Hematopoietic multipotent progenitor cell treated with erythropoietin and hydrocortisone succinate and interleukin-3 and kit ligand, for 8 days (in vitro differentiated cells): ENCODE measurements at places on chromosomes 12 and 14.

GRCh38 chr14:21902561-21903181 is 229.1 kb upstream of the OR4E1 start:
- peak; percentile 42 for DNase-seq

DNA sequence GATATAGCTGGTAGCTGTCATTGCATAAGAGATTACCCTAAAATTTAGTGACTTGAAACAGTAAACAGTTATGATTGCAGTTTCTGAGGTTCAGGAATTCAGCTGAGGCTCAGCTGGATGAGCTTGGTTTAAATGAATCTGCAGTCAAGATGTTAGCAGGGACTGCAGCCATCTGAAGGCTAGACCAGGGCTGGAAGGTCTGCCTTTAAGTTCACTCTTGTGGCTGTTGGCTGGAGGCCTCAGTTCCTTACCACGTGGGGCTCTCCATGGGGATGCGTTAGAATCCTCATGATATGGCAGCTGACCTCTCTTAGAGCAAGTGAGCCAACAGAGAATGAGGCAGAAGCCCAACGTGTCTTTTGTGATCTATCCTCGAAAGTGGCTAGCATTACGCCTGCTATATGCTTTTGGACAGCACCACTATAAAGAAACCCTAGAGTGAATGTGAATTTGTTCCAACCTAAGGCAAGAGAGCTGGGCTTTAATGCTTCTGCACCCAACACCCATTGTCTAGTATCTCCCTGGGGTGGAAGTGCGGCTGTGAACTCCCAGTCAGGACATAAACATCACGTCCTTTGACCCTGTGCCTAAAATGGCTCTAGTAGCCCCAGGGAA is 26.0 kb downstream of the HSPB8 start:
- no peak for DNase-seq

GRCh38 chr12:1044696-1045095 is 53.7 kb downstream of the ERC1 start:
- DNase-seq, result no peak

- DNase-seq, result no peak
Observed at GRCh38 chr12:98388126-98388525, 127.3 kb upstream of the TMPO start.

GRCh38 chr14:74190927-74191575 is 48.2 kb upstream of the VSX2 start:
- DNase-seq, result no peak

DNA sequence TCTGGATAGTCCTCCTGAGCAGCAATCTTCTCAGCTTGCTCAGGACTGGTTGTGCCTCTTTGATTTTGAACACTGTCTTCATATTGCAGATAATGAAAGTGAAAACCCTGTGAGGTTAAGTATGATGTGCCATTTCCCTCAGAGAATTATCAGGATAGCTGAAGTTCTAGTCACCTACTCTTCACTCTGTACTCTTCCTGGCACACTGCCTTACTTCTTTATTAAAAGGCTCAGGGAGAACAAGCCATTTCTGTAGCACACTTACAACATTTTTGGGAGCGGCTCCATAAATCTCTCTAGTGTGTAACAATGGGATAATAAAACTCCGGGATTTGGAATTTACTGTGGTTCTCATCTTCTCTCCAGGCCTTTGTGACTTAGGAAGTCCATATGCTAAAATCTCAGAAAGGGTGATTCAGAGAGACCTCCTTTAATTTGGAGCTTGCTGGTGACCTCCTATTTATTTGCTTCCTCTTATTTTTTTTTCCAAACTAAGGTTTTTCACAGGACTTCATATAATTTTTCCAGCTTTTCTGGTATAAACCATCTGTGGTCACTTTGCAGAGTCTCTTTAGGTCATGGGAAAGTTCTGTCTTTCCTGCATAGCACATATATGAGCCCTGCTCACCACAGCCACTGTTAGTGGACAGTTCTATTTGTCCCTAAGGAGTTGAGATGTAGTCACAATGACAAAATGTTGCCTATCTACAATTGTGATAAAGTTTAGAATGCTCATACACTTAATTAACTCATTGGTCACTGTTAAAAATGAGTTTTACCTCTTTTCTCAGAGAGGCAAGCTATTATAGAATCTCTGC is 53.5 kb upstream of the LDHB start:
- no peak for DNase-seq

- DNase-seq, result no peak
Observed at GRCh38 chr12:93957870-93958269, 190.5 kb upstream of the PLXNC1 start.

GRCh38 chr12:113190761-113191160 is 5.2 kb downstream of the RITA1 start:
- peak; percentile 95 for DNase-seq

DNA sequence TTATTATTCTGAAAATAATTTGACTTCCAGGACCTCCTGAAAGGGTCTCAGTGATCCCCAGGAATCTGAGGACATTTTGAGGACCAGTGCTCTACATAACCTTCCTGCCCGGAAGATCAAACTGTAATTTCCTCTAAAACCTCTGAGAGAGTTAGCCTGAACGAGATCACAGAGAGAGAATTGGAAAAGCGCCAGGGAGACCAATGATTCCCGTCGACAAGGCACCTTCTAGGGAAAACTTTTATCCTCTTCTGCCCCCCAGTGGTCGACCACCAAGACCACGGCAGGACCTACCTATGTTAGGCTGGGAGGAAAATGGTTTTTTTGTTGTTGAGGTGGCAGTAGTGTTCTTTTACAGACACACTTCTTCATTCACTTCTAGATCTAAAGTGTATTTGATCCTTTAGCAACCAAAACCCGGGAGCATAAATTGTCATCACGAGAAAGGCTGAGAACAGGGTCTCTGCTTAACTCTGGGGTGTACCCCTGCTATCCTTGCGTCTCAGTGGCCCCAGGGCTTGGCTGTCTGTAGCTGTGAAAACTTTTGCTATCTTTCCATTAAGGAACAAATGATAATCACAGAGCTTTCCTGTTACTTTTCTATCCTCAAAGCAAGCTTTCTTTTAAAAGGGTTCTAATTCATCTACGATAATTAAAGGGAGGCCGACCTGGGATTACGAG is 62.9 kb upstream of the NID2 start:
- peak; percentile 82 for DNase-seq

DNA sequence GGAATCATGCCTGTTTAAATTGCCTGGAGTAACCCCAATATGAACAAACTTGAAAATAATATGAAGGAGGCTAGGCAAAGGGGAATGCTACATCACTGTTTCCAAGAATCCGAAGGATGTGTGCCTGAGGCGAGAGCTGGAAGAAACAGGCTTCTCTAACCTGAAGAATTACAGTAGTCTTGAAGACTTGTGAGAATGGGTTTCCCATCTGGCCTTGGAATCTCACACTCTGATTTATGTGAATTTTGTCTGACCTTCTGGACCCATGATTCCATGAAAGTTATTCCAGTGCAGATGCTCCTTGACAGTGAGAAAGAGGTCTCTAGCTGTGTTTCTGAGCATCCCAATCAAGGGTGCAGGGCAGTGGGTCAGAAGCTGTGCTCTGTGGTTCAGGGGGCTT is 122.1 kb upstream of the PARP11 start:
- no peak for DNase-seq

- DNase-seq, result no peak
Observed at GRCh38 chr12:92496790-92497189, 206.0 kb upstream of the PLEKHG7 start.

DNA sequence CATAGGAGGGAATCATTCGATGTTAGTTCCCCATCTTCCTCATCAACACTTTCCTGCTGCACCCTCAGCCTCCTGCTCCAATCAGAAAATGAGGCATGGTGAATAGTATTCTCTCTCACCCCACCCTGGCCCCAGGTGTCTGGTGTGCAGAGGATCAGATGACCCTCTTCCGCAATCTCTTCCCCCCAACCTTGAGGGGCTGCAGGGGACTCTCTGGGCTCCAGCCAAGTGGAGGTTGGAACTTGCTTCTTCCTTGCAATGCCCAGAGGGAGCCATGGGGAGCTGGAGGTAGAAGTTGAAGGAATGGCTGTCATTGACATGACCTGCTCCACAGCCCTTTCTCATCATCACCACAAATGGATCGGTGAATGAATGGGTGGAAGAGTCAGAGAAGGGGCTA is 20.2 kb upstream of the ESRRB start:
- DNase-seq, result no peak

- peak; percentile 24 for DNase-seq
Observed at GRCh38 chr12:106910202-106910601, 45.5 kb upstream of the TMEM263 start.

DNA sequence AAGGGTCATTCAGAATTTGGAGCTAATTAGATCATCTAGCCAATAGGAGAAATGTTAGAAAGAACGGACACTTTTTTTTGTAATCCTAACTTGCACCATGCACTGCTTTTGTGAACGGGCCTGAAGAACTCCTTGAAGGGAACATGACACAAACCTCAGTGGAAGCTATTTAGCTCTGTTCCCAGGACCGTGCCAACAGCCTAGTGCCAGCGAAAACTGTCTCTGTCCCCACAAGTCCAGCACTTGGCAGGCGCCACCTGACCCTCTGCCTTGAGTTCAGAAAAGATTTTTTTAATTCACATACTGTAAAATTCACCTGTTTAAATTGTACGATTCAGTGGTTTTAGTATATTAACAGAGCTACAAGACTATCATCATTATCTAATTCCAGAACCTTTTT is 31.3 kb upstream of the KCNA5 start:
- no peak for DNase-seq

DNA sequence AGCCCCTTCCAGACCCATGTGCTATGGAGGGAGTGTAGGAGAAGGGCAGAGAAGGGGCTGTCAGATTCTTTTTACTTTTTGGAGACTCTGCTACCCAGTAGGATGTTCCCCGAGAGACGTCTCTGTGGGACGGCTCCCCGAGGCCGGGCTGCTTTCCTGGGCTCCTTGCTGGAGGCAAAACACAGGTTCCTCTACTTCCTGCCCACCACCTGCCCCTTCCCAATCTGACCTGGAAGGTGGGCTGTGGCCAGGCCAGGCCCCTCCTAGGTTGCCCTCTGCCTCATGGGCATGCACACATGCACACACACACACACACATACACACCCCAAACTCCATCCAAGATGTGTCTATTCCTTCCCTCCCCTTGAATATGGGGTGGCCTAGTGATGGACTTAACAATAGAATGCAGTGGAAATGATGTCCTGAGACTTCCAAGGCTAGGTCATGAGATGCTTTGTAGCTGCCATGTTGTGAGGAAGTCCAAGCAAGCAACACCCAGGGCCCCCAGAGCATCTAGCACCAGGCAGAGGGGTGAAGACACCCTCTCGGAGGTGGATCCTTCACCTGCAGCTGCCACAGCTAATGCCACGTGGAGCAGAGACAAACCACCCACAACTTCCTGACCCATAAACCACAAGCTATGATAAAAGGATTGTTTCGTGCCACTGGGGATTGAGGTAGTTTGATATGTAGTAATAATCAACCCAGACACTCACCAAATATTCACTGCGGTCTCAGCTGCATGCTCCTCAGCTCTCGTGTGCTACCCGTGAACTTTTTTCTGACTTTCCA is 1.6 kb upstream of the ASB2 start:
- peak; percentile 4 for DNase-seq

GRCh38 chr14:65850429-65851135 is 438.1 kb downstream of the FUT8 start:
- DNase-seq, result no peak

DNA sequence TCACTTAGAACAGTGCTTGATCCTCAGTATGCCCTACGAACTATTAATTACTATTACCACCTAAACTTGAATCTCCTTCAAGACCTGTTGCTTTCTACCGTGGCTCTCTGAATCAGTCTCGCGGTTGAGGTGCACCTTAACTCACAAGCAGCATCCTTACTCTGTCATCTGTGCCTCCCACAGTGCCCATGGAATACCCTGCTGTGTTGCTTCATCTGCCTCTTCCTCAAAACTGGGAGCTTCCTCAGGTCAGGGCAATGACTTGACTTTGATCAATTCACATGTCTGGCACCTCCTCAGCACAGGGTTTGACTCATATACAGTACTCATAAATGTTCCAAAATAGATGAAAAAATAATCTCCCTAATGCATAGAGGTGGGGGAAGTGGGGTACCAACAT is 305.9 kb downstream of the NUAK1 start:
- no peak for DNase-seq

DNA sequence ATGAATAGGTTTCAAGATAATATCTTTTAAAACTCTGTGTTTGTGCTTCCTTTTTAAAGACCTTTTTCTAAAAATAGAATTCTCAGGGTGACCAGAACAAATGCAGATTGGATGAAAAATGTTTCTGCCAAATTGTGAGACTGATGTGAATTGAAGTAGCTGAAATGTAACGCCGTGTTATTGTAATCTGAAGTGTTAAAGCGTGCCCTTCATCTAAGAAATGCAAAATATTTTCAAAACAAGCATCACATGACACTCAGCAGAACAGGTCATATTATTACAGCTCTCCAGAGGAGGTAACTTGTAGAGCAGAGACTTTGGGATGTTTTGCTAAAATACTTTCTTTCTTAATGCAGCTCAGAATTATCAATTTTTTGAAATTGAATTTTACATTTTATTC is 90.0 kb upstream of the PLEKHA5 start:
- no peak for DNase-seq

DNA sequence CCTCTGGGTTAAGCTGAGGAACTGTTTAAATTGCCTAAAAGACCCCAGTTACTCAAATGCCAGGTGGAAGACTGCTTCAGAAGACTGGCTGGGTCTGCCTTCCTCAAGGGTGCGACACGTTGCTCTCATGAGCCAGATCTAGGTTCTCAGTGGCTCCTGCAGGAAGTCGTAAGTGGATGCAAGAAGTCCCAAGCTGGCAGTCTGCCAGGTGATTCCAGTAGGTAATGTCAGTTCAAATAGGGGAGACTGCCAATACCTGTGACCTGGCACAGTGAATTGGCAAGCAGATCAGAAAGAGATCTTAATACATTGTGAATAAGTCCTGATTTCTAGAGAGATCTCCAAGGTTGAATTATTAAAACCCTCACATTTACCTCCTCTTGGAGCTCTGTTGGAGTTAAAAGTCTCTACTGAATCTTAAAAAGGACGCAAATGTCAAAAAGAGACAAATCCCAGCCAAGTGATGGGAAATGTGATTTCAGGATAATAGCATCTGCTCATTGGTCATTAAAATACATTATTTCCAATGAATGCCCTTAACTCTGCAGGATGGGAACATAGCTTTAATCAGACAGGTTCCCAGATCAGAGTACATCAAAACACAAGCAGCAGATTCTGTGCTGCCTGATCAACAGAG is 98.8 kb upstream of the FRMD6 start:
- no peak for DNase-seq

GRCh38 chr12:51270067-51270950 is at the start of gene SMAGP:
TSS of gene SMAGP (minus strand) at chr12:51270415. CDS start at chr12:51269278, 1,137 bp downstream.
- DNase-seq, result no peak

GRCh38 chr12:2960996-2961616 is 1.9 kb downstream of the TEAD4 start:
- DNase-seq, result no peak
